ENCODE measurements at places on chromosomes 13 and 19.

DNA sequence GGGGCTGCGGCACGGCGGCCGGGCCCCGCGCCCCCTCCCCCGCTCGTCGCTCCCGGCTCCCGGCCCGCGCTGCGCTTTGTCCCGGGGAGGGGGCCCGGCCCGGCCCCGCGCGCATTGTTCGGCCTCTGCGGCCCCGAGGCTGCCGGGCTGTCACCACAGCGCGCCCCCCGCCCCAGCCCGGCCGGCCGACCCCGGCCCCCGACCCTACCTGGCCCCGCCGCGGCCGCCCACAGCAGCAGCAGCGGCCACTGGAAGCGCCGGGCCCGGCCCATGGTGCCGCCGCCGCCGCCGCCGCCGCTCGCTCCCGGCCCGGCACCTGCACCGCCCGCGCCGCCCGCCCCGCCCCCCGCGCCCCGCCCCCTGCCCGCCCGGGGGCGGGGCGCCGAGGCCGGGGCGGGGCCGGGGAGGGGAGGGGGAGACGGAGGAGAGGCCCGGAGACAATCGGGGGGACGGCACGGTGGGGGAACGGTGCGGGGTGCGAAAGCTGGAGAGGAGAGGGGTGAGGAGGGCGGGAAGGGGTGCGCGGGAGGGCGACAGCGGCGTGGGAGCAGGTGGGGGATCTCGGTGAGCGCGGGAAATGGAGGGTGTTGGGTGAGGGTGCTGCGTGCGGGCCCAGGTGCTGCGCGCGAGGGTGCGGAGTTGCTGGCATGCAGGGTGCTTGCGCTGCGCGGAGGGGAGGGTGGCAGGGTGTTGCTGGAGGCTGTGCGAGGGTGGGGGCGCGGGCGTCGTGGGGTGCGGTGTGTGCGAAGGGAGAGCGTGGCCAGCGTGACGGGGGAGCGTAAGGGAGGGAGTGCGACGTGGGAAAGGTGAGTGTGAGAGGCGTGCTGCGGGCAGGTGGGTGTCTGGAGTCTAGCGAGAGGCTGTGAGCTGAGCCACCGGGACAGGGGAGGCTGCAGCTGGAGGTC, at the start of gene CADM4:
Gene CADM4 (minus strand): TSS at position 332 of the 905 bp plus-strand sequence. CDS start 60 bp downstream, at position 272.
- DNase-seq, result peak; percentile 67

GRCh38 chr19:14775869-14776586, 2.3 kb downstream of the ADGRE2 start:
- no peak for DNase-seq

DNA sequence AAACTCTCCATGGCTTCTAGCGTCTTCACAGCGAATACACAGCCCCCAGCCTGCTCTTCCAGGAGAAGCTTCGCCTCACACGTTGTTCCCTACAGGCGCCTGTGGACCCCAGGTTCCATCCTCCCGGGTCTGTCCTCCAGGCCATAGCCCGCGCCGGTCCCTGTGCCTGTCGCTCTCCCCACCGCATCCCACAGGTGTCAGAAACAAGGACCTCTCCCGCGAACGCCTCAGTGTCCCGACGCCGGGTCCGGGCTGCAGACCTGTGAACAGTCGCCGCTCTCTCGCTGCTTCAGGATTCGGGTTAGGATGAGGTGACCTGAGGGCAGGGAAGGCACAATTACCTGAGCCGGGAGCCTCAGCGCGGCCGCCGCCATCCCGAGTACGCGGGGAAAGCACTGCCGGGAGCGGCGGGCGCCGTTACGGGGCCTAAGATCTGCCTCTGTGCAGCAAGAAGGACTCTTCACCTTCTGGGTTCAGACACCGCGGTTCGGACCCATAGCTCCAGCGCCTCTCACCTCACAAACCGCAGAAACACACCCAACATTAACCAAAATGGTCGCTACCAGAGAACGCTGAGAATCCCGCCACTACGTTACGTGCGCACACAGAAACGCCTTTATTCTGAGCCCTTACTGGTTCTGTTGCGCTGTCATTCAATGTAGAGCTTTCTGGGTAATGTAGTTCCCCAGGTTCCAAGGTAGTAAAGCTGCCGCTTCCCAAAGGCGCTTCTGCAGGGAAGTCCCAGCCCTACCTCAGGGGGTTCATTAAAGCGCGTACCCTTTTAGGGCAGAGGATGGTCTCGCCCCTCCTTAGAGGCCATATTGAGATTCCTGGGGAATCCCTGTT, at the start of gene ZNF418:
Gene ZNF418 (minus strand): TSS at position 583 of the 846 bp plus-strand sequence. CDS start 1,580 bp downstream, outside the sequence.
- peak; percentile 64 for DNase-seq

DNA sequence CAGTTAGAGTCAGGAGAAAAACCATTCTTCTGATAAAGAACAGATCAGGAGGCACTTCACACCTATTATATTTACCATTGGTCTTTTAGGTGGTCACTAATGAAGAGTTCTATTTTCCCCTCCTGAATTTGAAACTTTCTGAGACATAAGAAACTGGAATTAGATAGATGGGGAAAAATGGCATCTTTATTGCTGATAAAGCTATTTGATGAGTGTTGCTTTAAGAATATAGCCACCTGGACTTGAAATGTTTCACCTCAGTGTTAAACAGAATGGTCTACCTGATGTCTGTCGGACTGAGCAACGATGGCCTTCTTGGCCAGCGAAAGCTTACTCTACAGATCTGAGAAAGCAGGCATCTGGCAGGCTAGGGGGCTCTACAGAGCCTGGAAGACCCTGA, 107.0 kb downstream of the SLITRK5 start:
- no peak for DNase-seq

DNA sequence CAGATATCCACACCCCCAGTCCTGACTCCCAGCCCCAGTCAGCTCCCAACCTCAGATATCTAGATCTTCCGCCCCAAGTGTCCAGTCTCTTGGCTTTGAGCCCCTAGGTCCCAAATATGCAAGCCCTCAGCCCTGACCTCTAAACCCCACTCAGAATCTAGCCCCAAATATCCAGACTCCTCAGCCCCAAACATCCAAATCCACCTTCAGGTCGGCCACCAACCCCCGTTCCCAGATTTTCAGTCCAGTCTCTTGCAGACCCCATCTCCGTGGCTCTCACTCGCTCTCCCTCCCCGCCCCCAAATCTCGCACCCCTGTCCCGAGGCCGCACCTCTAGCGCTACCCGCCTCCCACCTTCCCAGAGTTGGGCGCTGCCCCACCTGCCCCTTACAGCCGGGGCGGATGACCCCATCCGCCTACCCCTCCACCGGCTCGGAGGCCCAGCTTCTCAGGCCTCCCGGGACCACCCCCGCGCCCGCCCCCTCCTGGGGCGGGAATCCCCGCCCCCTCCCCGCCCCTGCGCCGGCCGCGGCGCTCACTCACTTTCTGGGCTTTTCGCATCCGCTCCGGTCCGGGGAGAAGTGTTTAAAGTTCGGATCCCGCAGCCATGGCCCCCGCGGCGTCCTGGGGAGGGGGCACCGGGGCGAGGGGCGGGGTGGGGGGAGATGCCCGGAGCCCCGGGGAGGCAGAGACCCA, 604 bp downstream of the ERFL start:
- no peak for DNase-seq

GRCh38 chr13:40120288-40120687, 464.8 kb downstream of the COG6 start:
- DNase-seq, result no peak

DNA sequence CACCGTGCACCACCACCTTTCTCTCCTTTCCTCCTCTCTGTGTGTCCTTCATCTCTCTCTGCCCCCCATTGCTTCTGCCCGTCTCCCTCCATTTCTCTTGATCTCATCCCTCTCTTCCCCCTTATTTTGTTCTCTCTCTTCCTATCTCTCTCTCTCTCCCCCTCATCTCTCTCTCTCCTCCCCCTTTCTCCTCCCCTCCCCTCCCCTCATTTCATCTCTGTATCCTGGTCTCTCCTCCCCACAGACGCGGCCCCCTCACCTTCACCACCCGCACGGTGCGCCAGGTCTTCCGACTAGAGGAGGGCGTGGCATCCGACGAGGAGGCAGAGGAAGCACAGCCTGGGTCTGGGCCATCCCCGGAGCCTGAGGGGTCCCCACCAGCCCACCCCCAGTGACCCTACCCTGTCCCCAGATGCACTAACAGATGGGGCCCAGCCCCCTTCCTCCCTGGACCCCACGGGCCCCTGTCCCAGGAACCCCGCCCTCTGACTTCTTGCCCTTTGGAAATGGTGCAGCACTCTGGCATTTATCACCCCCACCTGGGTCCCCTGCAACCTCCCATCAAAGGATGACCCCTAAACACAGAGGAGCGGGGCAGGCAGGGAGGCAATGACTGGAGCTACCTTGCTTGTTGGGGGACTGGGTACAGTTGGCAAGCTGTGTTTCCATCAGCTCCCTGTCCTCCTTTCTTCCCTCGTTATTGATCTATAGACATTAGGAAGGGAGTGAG, 19.6 kb downstream of the KCNC3 start:
- DNase-seq, result no peak

GRCh38 chr19:1167687-1168571, 6.1 kb downstream of the SBNO2 start:
- no peak for DNase-seq

DNA sequence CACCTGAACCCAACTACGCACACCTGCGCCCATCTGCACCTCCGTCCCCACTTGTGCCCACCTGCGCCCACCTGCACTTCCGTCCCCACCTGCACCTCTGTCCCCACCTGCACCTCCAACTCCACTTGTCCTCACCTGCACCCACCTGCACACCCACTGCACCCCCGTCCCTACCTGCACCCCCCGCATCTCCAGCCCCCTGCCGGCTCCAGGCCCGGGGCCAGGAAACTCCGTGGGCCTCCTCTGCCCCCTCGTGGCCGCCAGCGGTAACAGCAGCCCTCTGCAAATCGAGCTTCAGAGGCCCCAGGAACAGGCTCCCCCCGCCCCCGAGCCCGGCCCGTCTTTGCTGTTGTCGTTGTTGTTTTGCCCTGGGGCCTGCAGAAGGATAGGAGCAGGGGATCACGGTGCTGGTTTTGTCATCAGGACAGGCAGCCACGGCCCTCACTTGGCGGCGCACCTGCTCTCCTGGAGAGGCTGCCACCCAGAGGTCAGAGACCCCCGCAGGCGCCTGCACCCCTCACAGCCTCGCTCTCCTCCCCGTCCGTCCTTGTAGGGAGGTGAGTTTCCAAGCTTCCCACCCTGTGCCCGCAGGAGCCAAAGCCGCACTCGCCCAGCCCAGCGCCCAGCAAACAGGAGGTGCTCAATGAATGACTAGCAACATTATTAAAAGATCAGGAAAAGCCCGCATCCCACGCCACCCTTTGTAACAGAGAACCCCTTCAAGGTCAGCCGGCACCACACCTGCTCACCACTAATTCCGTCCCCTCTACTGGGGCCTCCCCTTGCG, 65.4 kb downstream of the GNG7 start:
- no peak for DNase-seq

DNA sequence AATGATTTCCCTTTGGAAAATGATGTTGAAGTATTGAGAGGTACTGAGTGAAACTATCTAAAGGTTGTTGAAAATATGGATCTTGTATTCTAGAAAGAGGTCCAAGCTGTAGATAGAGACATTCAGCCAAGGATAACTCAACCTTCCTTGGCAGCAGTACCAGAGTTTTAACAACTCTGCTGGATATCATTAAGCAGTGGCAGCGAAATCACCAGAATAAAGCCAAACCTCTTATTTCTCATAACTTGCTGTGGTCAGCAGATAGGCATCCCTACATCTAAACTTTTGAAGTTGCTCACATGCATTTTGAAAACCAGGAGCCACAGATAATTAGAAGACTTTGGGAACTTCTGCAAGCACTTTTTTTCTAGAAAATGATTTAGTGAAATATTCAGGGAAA, 559.8 kb downstream of the IRS2 start:
- DNase-seq, result no peak

DNA sequence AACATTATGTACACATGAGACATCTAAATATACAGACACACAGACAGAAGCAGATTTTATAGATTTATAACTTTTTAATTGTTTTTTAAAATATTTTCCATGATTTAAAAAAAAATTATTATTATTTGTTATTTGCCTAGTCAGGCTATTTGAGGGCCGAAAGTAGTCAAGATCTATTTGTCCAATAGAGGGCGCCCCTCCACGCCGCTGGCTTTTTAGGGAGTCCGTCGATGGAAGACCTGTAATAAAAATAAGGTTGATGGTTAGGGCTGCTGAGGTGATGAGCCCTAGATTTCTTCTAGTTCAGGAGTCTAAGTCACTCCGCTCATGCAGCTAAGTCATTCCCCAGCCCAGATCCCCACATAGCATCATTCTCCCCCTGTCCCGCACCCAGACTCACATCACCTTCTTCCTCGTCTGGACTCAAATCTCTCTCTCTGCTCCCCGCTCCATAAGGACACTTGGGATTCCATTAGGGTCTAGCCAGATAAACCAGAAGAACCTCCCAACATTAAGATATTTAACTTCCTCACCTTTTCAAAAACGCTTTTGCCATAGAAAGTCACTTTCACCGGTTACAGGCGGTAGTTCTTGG, 33.9 kb upstream of the CEACAM21 start:
- DNase-seq, result no peak

DNA sequence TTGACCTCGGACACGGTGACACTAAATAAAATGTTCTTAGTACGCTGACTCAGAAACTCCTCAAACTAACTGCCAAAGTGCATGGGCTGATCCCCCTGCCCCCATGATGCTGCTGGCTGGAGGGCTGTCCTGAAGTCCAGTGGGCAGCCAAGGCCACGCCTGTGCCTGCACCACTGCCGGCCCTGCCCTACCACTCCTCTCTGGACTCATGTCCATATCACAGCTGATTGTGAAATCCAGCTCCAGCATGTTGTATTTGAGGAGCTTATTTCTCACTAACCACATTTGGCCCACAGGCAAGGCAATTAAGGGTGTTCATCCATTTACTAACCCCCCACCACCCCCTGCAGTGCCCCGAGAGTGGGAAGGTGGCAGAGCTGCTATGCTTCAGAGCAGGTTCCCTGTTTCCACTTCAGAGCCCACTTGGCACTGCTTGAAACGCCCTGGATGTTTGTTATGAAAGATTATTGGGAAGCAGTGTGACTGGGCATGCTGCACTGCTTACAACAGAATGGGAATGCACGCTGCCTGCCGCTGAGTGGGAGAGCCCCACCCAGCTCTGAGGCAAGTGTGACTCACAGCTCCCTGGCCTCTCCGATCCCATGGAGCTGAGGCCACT, 114.0 kb downstream of the UQCRFS1 start:
- no peak for DNase-seq

DNA sequence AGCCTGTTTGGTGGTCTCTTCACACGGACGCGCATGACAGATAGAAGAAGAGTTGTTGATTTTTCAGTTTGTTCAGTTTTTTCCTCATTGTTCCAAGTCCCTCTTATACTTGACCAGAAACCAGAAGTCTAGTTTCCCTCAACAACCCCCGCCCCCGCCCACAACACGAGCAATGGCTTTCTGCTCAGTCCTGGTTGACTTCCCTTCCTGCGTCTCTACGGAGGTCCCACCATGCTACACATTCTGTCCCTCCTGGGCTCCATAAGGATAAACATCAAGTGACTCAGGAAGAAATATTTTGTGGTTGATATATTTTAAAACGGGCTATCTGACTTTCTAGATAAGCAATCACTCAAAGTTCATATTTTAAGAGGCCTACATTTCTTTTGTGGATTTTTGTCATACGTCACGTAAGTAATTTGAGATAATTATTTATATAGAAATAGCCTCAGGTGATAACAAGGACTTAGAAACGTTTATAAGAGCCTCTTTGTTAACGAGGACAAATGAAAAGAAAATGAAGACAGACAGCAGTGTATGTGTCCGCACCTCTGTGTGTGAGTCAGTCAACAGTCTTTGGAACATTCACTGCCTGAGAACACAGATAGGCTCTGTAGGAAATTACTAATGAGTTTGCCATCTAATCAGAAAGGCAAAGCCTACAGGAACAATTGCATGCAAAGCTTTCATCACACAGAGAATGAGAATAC, 214.4 kb downstream of the RAP2A start:
- DNase-seq, result no peak

All from C1 segment of cervical spinal cord (tissue), 14 donors.